GM13977 (cell line): ENCODE measurements at places on chromosomes 1 and 21.

DNA sequence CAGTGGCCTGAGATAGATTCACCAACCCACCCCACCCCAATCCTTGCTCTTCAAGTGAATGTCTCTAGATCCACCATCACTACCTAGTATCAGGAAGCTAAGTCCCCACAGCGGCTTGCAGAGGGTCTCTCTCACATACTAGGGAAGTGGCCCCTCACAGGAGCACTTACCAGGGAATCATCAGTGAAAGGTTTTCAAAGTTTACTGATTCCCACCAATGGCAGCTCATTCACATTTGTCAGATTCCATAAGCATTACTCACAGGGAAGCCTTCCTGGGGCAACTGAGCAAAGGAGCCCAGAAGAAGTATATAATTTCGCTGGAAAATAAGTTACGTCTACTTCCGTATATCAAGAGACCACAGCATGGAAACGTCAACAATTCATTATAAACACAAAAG lies 120.8 kb downstream of the GREM2 start:
- DNase-seq: no peak

GRCh38 chr1:161068306-161069234 lies 1.1 kb downstream of the ARHGAP30 start:
- peak; percentile 84 for DNase-seq

- no peak for DNase-seq
These were observed 57.8 kb upstream of the CD1D start for GRCh38 chr1:158122833-158123388.

DNA sequence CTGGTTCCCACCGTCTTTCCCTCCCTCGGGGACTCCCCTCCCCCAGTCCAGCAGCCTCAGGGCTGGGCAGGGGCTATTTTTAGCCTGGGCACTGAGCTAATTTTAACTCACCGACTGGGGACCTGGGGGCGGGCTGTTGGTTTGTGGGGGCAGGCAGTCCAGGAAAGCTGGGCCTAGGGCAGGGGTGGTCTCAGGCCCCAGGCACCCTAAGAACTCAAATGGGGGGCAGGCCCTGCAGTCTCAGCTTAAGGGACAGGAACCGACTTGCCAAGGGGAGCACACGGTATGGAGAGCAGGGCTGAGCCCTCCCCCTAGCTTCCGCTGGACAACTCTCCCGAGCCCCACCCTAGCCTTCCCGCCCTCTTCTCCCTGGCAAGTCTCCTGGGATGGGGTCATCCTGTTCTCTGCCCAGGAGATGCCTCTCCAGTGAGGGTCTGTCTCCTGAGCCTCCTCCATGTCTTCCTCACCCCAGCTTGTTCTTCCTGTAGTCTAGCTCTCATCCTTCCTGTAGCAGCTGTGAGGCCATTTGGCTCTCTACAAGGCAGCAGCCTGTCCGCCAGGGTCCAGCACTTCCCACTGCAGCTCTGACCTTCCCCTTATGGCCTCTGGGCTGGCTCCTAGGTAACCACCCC lies 10.1 kb downstream of the MEF2D start:
- DNase-seq: no peak

DNA sequence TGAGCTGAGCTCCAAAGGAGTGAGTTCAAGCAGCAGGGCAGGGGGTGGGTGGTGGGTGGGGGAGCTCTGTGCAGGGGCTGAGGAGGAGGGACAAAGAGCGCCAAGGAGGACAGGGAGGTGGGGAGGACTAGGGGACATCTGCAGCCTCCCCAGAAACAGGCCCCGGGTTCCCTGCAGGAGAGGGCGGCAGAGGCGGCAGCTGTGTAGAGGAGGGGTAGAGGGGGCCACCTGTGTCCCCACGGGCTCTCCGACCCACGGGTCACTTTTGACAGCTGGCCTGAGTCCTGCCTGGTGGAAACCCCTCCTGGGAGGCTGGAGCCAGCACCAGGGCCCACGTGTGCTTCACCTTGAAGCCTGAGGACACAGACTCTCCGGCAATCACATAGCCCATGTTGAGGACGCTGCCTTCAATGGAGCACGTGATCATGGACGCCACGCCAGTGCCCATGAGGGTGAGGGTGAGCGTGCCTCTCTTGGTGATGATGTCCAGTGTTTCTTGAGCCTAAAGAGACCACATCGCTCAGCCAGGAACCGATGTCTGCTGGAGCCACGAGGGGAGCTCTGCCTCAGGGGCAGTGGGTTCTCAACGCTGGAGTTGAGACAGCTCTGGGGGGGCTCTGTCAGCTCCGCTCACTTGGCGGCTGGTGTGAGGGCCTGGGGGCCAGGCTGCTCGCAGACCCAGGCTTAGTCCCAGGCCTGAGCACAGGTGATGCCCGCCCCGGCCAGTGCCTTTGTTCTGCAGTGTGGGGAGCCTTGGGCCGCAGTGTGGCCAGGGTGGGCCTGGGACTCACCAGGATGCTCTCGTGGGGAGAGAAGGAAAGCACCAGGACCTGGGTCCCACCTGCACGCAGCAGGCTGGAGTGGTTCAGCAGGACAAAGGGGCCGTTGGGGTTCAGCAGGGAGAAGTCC lies 6.6 kb upstream of the TMEM52 start:
- DNase-seq: no peak

GRCh38 chr1:6496365-6496721 lies 4.9 kb upstream of the PLEKHG5 start:
- no peak for DNase-seq

DNA sequence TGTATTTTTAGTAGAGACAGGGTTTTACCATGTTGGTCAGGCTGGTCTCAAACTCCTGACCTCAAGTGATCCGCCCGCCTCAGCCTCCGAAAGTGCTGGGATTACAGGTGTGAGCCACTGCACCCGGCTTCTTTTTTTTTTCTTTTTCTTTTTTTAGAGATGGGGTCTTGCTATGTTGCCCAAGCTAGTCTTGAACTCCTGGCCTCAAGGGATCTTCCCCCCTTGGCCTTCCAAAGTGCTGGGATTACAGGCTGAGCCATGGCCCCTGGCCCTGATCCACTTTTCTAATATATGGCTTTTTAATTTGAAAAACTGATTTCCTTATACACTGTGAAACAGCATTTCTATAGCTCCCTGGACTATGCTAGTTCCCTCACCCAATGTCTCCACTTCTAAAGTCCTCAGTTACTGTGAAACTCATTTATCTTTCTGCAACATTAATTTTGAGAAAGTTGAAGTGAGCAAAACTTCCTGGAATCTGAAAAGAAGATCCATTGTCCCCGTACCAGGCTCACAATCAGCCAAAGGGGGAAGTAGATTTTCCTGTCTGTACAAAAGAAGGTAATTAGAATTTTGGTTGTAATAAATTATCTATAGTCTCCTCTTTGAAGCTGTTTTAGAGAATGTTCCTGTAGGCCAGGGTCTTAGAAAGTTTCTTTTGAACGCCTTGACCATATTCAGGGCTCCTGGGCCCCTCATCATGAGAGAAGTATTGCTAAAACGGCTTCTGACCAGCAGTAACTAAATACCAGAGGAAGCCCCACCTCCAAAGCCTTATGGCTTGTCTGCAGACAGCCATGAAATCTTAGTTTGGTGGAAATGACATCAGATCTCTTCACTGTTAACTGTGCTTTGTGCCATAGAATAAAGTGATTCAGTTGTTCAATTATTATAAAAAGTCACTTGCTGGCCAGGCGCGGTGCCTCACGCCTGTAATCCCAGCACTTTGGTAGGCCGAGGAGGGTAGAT lies 34.9 kb downstream of the DEGS1 start:
- DNase-seq: no peak

DNA sequence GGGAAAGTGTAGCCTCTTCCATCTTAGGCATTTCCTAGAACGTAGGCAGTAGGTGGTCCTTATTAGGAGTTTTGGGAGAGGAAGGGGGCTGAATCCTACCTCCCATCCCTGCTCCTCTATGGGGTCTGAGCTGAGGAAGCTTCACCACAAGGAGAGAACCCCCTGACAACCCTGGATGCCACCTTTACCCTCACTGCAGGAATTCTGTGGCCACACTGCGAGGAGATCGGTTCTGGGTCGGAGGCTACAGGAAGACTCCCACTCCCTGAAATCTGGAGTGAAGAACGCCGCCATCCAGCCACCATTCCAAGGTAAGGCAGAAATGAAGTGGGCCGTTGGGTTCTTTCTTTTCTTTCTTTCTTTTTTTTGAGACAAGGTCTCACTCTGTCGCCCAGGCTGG lies 1.5 kb downstream of the MX1 start:
- no peak for DNase-seq

DNA sequence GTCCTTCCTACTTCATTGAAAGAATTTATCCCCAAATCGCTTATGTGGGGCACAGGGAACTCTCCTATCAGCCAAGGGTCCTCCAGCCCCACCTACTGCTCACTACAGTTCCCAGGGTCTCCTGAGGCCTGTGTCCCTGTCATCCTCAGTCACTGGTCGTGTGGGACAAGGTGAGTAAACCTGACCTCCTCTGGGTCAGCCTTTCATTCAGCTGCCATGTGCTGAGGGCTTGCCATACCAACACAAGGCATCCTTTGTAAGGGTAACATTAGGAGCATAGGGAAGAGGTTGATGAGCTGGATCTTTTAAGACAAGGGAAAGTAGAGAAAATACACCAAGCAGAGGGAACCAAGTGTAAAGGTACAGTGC lies 11.2 kb upstream of the SNAPIN start:
- no peak for DNase-seq

DNA sequence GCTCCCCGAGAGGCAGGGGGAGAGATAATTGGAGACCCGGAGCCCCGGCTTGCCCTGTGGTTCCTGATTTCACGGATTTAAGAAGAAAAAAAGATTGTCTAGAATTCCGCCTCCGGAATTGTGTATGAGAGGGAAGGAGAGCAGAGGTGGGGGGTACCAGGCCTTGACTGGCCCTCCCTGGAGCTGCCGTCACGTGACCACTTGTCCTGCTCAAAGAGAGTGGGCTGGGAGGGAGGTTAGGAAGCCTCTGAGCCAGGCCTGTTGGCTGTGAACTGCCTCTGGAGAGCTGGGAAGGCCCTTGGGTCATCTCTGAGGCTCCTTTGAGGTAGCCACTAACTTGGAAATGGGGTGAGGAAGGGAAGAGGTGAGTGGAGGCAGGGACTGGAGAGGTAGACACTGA lies 106.5 kb downstream of the GRIK3 start:
- no peak for DNase-seq

GRCh38 chr1:207218512-207219362 lies 102.7 kb upstream of the CD55 start:
- DNase-seq: no peak

- no peak for DNase-seq
These were observed 12.9 kb upstream of the SLAMF7 start for GRCh38 chr1:160726114-160726497.

DNA sequence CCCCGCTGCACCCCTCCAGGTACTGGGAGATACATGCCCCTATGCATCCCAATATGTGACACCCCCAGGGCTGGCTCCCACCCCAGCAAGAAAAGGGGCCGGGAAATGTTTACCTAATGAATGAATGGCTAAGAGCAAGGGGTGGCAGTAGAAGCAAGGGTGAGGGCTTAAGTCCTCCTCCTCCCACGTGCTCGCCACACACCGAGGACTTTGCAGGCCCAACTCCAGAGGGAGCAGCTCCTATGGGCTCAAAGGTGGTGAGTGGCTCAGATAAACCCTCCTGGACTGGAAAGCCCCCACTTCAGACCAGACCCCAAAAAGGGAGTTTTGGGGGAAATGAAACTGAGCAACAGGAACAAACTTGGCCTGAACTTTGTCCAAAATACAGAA lies 11.4 kb downstream of the SLC45A3 start:
- peak; percentile 79 for DNase-seq

- DNase-seq: no peak
These were observed 396.7 kb downstream of the PTPRU start for GRCh38 chr1:29632806-29633615.

- DNase-seq: peak; percentile 37
These were observed 64.7 kb downstream of the SCCPDH start for GRCh38 chr1:246788895-246789338.

DNA sequence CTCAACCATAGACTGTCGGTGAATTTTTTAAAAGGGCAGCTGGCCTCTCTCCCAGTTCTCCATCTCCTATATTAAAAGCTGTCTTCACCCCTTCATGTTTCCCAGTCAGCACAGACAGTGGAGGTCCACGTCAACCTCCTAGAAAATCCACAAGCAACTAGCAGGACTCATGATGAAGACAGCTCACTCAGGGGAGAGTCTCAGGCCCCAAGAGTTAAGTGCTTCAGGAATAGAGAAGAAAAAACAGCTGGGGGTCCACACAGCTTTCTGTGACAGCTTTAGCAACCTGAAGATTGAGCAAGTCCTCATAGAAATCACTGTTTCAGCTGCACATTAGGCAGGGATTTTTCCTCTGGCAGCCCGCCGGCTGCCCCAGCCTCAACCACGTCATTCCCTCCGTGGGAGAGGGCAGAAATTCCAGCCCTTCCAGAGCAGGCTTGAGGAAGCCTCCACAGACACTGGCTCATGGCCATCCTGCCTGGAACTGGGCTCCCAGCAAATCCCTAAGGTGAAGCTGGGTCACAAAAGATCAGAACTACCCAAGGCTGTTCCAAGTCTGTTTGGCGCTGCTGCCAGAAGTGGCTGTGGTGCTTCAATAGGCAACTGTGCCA lies 15.2 kb downstream of the GPR161 start:
- DNase-seq: no peak

DNA sequence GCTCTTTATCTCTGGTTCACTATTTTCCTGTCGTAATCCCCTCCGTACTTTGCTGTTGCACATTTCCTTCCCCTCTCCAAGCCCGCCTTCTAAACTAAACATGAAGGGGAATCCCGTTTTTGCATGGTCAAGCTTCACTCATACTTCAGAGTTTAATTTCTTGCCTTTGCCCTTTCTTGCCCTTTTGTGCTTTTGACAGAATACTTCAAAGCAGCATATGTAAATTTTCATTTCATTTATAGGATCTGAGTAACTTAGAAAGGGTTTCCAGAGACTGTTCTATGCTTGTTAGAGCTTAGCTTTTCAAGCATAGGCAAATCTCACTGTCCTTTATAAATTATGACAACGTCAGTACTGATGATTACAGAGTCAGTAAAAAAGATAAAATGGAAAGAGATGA lies 27.7 kb downstream of the SPATA45 start:
- DNase-seq: peak; percentile 54

DNA sequence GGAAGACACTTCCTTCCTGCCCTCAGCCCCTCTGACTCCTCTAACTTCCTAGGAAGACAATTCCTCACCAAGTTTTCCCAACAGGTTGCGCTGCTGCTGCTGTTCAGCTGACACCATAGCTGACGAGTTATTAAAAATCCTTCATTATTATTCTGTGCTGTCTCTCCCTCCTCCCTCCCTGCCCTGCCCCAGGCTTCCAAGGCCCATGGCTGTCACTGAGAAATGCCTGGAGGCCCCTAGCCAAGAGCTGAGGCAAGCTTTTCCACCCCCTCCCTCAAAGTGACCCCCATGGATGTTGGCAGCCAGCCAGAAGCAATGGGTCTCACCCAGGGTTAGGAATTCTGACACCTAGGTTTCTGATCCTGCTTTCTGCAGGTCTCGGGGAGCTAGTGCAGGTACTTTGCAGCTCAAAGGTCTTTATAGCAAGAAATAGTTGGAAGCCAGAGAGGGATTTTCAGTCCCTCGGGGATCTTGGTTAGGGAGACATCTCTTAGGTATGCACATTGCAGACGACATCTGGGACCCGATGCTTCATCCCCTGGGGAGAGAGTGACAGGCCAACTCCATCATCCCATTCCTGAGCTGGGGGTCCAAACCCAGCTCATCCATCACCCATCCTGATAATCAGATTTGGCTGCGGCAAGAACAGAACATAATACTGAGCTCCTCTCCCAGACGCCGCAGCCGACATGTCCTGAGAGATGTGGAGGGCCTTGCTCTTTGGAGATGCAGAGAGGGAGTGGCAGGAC lies 65.0 kb downstream of the KIRREL1 start:
- DNase-seq: no peak

- no peak for DNase-seq
These were observed 92.4 kb upstream of the PGBD5 start for GRCh38 chr1:230518511-230518910.

GRCh38 chr1:110639724-110640386 lies 33.7 kb upstream of the KCNA2 start:
- DNase-seq: no peak
